NCI-H1417 treated with DMSO at 0.1 percent for 48 hours (cell line): ENCODE measurements at places on chromosomes 7 and 10.

- peak; percentile 32 for DNase-seq
Measured at GRCh38 chr10:69123747-69124562, at the start of gene VPS26A. TSS of gene VPS26A (plus strand) at chr10:69124178. CDS start at chr10:69124278, 100 bp downstream.

- DNase-seq: no peak
Measured at GRCh38 chr7:33694006-33694405, 211.3 kb upstream of the BMPER start.

- no peak for DNase-seq
Measured at GRCh38 chr7:134718211-134718875, 61.1 kb upstream of the CALD1 start.

- DNase-seq: no peak
Measured at GRCh38 chr7:2794836-2795636, 49.1 kb downstream of the GNA12 start.

DNA sequence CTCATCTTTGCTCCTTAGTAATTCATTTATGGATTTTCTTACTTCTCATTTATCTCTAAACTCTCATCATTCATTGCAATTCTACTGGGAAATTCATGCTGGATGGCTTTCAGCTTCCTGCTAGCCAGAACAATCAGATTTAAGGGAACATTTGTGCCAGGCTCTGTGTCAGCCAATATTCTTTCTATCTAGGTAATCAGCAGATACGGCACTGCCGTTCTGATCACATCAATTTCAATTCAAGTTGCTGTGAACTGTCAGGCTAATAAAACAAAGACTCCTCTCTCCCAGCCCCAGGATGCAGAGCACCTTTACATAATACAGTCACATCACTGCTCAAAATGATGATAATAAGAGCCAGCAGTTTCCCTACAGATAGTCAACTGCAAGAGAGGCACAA lies 468.3 kb downstream of the SORCS1 start:
- no peak for DNase-seq

DNA sequence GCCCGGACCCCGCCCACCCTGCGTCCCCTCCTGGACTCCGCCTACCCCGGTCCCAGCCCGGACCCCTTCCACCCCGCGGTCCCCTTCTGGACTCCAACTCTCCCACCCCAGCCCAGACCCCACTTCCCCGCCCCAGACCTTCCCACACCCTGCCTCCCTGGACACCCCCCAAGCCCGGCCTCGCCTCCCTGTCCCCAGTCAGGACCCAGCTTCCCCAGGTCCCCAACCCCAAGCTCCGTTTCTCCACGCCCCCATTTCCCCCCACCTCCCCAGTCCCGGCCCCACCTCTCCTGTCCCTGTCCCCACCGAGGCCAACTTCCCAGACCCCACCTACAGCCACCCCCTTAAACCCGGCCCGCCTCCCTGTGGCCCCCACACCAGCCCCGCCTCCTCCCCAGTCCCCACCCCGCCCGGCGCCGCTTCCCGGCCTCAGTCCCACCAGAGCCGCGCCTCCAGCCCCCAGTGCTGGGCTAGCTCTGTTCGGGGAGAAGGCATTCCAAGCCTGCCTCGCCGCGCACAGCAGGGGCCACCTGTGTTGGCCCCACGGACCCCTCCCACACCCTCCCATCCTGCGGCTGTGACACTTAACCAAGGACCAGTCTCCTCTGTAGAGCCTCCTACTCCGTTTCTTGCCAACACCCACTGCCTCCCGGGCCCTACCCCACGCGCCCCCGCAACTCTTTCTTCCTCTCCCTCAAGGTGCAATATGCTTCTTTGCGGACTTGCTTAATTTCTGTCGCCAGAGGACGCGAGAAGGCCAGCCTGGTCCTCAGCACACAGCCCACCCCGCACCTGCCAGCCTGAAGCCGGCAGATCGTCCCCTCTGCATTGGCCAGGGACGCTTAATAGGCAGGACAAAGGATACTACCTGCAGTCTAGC lies 736 bp upstream of the ITIH5 start:
- no peak for DNase-seq

DNA sequence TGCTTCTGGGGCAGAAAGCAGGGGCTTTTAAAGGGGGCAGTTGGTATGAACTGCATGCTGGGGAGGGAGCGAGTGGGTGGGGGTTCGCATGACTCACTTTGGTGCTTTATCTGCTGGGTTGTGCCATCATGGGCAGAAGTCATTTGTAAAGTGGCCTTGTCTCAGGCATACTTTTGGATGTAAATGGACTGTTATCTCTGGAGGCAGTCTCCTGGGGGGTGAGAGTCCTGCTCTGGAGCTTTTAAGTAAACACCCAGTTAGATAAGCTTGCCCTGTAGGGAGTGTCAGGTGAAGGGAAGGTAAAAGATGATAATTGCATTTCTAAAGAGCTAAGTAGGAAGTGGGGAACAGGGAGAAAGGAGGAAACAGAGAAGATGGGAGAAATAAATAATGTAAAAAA lies 1.6 kb upstream of the GSTO1 start:
- DNase-seq: no peak

- DNase-seq: no peak
Measured at GRCh38 chr7:139708541-139708940, 69.3 kb downstream of the HIPK2 start.

- DNase-seq: no peak
Measured at GRCh38 chr7:129434675-129435318, 565 bp downstream of the STRIP2 start.

DNA sequence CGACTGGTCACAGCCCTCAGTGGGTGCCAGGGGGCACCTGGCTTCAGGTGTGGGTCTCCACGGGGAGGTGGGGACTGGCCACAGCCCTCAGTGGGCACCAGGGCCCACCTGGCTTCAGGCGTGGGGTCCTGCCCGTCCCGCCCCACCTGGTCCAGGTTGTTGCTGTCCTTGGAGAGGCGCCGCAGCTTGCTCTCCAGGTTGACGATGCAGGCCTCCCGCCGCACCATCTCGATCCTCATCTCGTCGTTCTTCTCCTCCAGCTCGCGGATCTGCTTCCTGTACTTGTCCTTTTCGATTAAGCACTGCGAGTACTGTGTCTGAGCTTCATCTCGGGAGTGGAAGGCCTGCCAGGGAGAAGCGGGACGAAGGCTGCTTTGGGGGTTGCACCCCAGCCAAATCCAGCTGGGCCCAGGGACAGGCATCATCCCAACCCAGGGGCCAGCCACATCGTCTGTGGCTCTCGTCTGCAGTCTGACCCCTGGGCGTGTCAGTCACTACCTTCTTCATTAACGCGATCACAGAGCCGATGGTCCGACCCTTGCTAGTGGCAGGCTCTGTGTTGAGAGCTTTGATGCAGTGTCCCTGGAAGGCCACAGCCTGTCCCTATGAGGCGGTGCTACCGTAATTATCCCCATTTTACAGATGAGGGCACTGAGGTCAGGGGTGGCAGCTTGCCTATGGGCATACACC lies 92.9 kb upstream of the GNA12 start:
- no peak for DNase-seq

DNA sequence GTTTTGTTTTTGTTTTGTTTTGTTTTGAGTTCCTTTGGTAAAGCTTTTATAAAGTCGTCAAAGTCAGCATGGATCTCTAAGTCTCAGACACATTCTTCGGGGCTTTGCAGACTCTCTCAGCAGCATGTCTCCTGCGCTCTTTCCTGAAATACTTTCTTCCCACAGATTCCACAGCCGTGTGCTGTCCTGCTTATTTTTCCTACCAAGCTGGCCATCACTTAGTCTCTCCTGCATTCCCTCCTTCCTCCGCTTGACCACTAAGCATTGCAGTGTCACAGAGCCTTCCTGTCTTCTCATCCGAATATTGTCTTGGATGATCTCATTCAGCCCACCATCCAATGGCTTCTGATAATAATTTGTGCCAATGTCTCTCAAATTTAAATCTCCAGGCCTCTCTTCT lies 434.3 kb upstream of the C7orf33 start:
- no peak for DNase-seq

GRCh38 chr10:124212702-124213101 lies 119.3 kb upstream of the CHST15 start:
- DNase-seq: no peak

- DNase-seq: no peak
Measured at GRCh38 chr7:27324246-27324645, 81.6 kb downstream of the EVX1 start.

- peak; percentile 49 for DNase-seq
Measured at GRCh38 chr7:31707089-31707488, 20.1 kb downstream of the PPP1R17 start.

- no peak for DNase-seq
Measured at GRCh38 chr7:148903504-148903903, 19.4 kb upstream of the EZH2 start.

GRCh38 chr7:30843741-30844482 lies 67.7 kb upstream of the AQP1 start:
- DNase-seq: no peak

GRCh38 chr10:52539463-52539862 lies 225.4 kb downstream of the DKK1 start:
- DNase-seq: no peak

DNA sequence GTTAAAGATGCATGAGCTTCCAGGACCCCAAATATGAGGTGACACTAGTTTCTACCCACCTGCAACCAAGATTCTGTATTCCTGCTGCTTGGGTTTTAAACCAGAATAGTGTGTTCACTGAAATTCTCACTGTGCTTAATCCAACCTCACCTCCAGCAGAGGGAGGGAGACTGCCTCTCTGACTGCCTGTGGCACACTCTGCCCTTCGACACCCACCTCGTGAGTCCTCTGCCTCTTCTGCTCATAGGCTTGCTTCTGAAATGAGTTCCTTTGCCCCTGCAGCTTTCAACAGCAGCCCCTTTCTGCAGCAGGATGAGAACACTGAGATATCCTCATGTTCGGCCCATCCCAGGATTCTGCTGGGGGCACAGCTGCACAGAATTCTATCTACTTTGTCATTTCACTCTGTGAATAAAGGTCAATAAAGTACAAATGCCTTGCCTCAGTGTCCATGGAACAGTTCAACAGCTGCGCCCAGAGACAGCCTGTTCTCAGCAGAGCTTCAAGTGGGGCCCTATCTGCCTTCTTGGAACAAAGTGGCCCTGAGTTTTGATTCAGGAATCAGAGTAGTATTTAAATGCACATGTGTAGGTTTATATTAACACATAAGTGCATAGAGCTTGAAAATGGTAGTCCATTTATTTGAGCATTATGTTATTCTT lies 632.5 kb downstream of the TNS3 start:
- DNase-seq: no peak

- DNase-seq: no peak
Measured at GRCh38 chr7:73995330-73995729, 32.6 kb upstream of the ELN start.

DNA sequence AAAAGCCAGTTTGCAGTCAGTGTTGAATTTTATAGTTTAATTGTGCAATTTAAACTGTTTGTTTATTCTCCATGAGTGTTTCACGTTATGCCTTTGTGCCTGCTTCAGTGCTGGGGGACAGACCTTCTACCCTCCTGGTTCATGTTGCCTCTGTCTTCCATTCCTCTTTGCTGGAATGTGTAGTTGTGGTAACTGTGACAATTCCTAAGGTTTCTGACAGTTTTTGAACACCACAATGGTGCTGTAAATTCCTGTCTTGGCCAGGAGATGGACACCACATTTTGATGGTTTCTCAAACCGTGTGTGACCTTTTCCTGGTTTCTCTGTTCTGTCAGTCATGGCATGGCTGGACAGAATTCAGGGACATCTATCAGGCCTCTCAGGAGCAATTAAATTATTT lies 201.7 kb downstream of the BICC1 start:
- no peak for DNase-seq

GRCh38 chr10:3468919-3469638 lies 296.5 kb upstream of the PITRM1 start:
- no peak for DNase-seq

DNA sequence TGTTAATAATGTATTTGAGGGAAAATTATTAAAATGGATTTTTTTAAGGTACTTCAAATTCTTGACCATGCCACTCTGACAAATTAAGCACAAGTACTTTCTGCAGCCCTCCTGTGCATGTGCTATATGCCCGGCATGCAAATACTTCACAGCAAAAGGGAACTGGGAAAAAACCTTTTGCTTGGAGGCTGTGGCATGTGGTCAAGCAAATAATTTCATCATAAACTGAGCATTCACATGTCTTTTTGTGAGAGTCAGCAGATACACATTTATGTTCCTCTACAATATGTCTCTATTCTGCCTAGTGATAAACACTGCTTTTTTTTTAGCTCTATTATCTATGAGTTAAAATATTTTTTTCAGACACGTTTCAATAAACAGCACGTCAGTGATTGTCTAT lies 53.7 kb upstream of the SEMA3A start:
- DNase-seq: no peak
